ENCODE measurements at places on chromosomes 6 and 20.

GRCh38 chr20:58261660-58262059 lies 33.2 kb upstream of the ANKRD60 start:
- no peak for DNase-seq

GRCh38 chr20:53124075-53124551 lies 152.0 kb downstream of the TSHZ2 start:
- no peak for DNase-seq

DNA sequence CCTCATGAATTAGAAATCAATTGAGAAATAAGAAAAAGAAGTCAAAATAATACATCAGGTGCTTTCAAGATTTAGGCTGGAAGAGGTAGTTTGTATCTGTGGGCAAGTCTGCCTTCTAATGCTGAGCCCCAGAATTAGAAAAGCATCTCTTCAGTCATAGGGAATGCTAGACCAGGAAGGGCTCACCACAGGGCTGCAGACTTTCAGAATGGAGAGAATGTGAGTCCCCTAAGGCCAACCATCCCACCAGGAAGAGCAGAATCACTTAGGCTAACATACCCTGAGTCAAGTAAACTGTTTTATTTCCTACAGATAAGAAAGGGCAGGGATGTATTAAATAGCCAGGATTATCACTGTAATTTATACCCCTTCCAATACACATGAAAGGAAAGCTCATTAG lies 510.2 kb downstream of the RNF144B start:
- DNase-seq: no peak

DNA sequence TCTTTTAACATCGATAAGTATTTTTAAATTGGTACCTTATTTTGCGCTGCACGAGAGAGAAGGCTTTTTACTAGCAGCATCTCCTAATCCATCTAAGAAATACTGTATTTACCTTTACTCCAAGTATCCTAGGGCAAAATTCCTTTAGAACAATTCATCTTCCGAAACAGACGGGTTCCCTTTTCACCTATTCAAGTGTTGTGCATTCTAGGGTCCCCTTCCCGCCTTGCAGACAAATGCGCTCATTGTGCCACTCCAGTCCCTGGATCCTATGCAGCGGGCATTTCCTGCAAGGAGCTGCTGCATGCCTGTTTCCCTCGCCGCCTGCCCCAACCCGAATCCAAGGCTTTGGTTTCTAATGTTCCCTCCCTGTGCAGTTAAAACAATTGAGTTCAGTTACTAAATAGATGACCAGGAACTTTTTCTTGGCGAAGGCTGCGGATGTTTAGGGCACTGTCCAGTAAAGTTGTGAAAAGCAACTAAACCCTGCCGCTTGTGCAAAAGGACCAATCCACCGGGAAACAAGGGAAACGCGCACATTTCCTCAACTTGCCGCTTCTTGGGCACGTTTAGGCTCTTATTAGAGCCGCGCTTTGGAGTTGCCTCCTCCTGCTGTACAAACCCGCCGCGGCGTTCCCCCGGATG lies 556 bp upstream of the SCAF8 start:
- no peak for DNase-seq

GRCh38 chr20:40563296-40563950 lies 125.6 kb downstream of the MAFB start:
- DNase-seq: peak; percentile 92

GRCh38 chr6:163797296-163797845 lies 382.9 kb downstream of the QKI start:
- DNase-seq: no peak

DNA sequence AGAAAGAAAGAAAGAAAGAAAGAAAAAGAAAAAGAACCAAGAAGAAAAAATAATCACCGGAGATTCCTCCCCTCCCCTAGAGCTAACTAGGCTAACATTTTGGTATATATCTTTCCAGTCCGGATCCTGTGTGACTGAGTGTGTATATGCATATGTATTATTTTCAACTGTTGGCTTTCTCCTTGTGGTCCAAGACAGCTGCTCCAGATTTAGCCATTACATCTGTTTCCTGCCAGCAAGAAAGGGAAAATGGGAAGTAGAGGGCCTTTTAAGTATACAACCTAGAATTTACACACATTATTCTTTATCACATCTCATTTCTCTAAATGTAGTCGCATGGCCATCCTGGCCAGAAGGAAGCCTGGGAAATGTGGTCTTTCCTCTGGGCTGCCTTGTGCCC lies 15.2 kb downstream of the SLC52A3 start:
- no peak for DNase-seq

DNA sequence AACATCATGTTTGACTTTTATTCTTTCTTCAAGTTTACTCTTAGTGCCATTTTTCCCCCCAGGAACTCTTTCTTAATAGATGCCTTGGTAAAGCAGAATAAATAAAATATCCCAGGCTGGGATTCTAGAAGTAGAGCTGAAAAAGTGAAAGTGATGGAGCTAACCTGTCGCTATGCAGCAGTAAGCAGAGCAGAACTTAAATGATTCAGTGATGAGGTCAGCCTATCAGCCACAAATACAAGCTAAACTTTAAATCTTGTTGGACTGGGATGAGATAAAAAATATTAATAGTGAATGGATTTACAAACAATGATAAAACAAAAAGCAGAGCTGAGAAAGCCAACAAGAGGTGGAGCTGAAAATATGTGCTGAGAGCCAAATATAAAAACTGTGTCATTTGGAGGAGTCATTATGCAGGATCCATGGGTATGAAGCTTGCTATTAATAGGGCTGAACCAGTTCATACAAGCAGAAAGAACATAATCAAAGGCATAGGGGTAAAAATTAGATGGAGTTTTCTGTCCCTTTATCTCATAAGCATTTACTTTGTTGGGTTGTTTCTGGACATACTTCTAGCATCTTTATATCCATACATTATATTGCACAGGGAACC lies 877.8 kb downstream of the EPHA7 start:
- DNase-seq: no peak

GRCh38 chr20:18533491-18533890 lies 25.8 kb downstream of the SEC23B start:
- no peak for DNase-seq

- DNase-seq: no peak
Observed at GRCh38 chr20:46227272-46227767, 81.0 kb downstream of the CDH22 start.

DNA sequence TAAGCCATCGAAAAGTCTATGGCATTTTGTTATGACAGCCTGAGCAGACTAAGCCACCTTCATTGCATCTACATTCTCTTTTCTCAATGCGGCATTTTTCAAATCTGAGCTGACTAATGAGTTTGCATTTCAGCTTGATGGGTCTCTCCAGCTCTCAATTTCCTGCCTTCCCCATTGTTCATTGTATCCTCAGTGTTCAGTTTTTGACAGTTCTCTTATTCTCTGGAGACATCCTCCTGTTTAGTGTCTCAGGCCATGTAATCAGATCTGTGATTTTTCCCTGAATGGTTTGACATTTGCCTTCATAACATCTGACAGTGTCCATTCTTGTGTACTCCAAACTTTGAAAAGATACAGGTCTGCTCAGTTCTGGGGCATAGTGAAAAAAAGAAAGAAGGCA lies 27.9 kb upstream of the MCM3 start:
- DNase-seq: no peak

GRCh38 chr20:36815454-36816091 lies 42.0 kb upstream of the DSN1 start:
- DNase-seq: no peak

DNA sequence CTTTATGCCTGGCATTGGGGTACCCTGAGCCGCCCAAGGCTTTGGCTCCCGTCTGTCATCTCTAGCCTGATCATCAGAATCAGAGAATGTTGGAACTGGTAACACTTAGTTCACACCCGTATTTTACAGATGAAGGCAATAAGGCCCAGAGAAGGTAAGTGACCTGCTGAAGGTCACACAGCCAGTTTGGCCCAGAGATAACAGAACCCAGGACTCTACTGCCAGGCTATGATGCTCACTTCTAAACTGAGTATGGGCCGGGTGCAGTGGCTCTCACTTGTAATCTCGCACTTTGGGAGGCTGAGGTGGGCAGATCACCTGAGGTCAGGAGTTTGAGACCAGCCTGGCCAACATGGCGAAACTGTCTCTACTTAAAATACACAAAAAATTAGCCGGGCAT lies 1.8 kb upstream of the TGM6 start:
- DNase-seq: no peak

DNA sequence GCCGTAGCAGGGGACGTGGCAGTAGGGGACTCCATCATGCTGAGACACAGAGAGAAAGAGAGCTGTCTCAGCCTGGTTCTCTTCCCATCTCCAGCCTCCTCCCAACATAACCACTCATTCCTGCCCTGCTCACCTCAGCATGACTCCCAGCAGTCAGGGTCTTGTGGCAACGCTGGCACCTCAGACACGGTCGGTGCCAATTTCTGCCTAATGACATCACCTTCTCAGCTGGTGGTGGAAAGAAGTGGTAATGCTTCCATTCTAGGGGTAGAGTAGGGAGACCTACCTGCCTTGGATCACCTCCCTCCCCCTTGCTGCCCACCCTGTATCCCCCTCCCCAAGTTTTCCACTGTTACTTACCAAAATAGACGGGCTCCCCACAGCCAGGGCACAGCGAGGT lies 2.5 kb downstream of the CRIP3 start:
- DNase-seq: no peak

Data from small intestine (tissue), 16 donors.